ENCODE measurements at places on chromosomes 1 and 21. TPM values are rescaled to one million over a fixed set of nuclear protein-coding genes. Genes with fewer than 3 reads are reported as not detected.

APOBEC4 gene
- polyA plus RNA-seq, result not detected

TNFRSF25 gene
- polyA plus RNA-seq, result 9.6 TPM

NPPA gene
- polyA plus RNA-seq, result 5.5 TPM

WLS gene
- polyA plus RNA-seq, result 29.9 TPM

GRIK3 gene
- polyA plus RNA-seq, result not detected

RYR2 gene
- polyA plus RNA-seq, result 4.0 TPM

PPFIA4 gene
- 5.9 TPM for polyA plus RNA-seq

C8B gene
- not detected for polyA plus RNA-seq

RGS13 gene
- polyA plus RNA-seq, result 2.9 TPM

MROH9 gene
- not detected for polyA plus RNA-seq

FMOD gene
- 177 TPM for polyA plus RNA-seq

TAL1 gene
- 0.77 TPM for polyA plus RNA-seq

PBX1 gene
- polyA plus RNA-seq, result 14.0 TPM

CR1L gene
- polyA plus RNA-seq, result not detected

SMIM34 gene
- not detected for polyA plus RNA-seq

GPA33 gene
- 0.20 TPM for polyA plus RNA-seq

EXTL1 gene
- polyA plus RNA-seq, result not detected

KDF1 gene
- 0.23 TPM for polyA plus RNA-seq

FAM131C gene
- polyA plus RNA-seq, result 0.67 TPM

OR6K3 gene
- polyA plus RNA-seq, result not detected

AADACL4 gene
- not detected for polyA plus RNA-seq

UBL4B gene
- polyA plus RNA-seq, result not detected

CELA3B gene
- 2.5 TPM for polyA plus RNA-seq

PTPN7 gene
- 3.4 TPM for polyA plus RNA-seq

ANKRD35 gene
- polyA plus RNA-seq, result 23.6 TPM

CYYR1 gene
- 1.6 TPM for polyA plus RNA-seq

BNIPL gene
- 0.38 TPM for polyA plus RNA-seq

AIM2 gene
- 0.38 TPM for polyA plus RNA-seq

RGS16 gene
- polyA plus RNA-seq, result 0.50 TPM

LRRC3 gene
- 1.5 TPM for polyA plus RNA-seq

HNRNPR gene
- 69.1 TPM for polyA plus RNA-seq

KLF17 gene
- polyA plus RNA-seq, result 0.13 TPM

PRRX1 gene
- polyA plus RNA-seq, result 15.2 TPM
